ENCODE measurements at places on chromosomes 5 and 9.

DNA sequence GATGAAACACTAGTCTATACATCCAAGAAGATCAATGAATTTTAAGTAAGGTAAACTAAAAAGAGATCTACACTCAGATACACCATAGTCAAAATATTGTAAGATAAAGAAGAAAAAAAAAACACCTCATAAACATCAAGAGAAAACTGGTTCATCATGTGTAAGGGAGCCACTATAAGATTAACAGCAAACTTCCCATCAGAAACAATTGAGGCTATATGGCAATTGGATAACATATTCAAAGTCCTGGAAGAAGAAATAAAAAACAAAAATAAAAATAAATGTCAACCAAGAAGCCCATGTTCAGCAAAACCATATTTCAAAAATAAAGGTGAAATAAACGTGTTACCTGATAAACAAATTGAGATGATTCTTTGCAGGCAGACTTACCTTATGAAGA lies 3.6 kb downstream of the OR13C8 start:
- DNase-seq: no peak

GRCh38 chr9:88274078-88274477 lies 114.2 kb upstream of the SPIN1 start:
- no peak for DNase-seq

- no peak for DNase-seq
Measured at GRCh38 chr5:90311401-90311800, 98.2 kb downstream of the CETN3 start.

DNA sequence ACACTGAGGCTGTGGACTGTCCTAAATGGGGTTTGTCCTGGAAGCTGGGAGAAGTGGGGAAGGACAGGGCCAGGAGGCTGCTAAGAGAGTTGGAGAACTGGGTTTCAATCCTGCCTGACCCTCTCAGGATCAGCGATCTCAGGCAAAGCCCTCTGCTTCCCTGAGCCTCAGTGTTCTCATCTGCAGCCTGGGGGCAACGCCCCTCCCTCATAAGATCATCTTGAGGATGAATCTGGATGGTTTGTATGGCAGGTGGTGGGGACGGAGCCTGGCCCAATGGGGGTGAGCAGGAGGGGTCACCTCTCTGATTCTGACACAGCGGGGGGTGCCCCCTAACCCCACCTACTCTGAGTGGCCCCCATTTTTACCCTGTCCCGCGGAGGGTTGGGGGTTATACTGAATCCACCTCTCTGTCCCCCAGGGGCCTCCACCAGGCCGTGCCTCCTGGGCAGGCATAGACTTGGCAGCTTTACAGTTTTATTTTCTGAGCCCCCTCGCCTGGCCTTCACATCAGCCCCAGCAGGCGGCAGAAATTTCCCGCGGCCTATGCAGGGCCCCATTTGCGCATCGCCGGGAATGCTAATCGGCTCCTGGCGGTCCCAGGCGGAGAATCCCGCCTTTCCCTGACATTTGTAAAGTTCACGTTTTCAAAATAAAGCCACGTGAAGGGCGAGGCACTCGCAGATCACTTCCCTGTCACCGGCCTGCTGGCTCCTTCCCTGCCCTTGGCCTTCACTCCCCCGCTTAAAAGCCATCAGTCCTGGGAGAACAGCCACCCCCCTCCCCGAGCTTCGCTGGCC lies 17.8 kb upstream of the LAMC3 start:
- no peak for DNase-seq

DNA sequence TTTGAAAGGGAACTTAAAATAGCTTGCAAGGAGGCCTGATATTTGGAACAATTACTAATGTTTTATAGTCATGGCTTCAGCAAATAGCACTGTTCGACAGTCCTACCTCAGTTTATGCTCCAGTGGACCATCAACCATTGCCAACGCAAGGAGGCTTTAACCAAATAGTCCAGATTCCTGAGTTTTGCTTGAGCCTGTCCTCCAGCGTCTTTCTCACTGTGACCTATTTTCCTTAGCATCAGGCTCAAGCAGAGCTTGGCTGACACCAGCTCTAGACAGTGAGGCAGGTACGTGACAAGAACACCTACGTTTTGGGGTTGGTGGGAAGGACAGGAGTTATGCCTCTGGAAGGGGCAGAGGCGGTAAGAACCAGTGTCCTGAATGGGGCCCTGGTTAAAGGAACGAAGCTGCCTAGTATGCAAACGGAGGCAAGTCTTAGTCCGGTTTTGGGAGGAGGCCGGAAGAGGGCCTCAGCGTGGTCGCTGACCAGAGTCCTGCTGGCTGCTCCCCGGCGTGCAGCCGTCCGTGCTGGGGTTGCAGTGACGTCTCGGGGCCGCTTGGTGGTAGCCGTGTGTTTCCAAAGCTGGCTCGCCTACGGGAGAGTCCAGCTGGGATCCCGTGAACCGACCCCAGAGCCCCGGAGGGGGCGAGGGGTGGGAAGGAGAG lies 998 bp upstream of the FGF18 start:
- no peak for DNase-seq

- no peak for DNase-seq
Measured at GRCh38 chr5:68268101-68268851, 52.7 kb downstream of the PIK3R1 start.

- no peak for DNase-seq
Measured at GRCh38 chr5:169637085-169637548, at the start of gene DOCK2. Gene DOCK2, plus strand, starts transcription at chr5:169637275. Its CDS starts 52 bp downstream, at chr5:169637327.

Measured in vagina (tissue), 2 donors.